ENCODE measurements at places on chromosomes 3 and 15.

- peak; percentile 31 for DNase-seq
Observed at GRCh38 chr15:46786590-46787285, 930.6 kb upstream of the SEMA6D start.

DNA sequence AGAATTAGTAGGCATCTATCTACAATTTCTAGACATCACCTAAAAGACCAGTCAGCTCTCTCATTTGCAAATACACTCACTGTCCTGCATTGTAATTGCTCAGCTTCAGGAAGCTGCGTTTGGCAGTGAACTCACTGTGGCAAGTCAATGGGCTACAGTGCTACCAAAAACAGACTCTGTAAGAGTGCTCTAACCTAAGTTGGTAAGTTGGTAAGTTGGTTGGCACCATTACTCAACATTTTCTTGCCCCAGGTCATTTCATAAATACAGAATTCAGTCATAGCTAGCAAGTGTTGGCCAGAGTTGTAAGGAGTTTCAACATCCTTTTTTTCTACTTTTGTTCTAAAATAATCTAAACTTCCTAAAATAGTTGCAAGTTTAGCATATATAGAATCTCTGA lies 466.3 kb downstream of the NAALADL2 start:
- no peak for DNase-seq

DNA sequence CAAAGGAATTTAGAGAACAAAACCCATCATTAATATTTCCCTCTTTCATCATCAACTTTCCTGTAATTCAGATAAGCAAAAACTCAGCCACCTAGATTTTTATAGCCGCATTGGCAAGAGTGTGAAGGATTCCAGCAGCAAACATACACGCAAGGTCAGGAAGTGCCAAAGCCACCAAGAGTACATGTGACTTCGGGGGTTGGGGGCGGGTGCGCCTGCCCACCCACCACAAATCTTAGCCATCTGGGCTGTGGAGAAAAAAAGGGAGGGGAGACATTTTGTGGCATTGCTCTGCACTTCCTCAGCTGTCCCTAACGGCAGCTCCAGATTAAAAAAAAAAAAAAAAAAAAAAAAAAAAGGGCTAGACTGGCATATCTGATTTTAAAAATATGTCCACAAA lies 148.4 kb downstream of the TNIK start:
- no peak for DNase-seq

DNA sequence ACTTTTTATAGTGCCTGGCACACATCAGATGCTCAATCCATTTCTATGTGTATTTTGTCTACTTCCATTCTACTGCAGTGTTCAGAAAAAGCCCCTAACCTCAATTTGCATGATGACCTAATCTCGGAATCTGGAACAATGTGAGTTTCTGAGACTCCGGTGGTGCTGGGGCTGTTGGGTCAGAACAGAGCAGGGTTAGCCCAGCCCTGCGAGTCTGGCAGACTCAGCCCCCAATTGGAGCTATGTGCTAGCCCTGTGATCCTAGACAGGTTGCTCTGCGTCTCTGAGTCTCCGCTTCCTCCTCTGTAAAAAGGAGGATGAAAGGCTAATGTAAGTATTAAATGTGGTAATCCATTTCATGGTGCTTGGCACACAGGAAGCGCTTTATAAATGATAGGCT lies 95.0 kb upstream of the ICE2 start:
- no peak for DNase-seq

- DNase-seq, result no peak
Observed at GRCh38 chr3:111956995-111957734, 21.7 kb upstream of the ABHD10 start.

DNA sequence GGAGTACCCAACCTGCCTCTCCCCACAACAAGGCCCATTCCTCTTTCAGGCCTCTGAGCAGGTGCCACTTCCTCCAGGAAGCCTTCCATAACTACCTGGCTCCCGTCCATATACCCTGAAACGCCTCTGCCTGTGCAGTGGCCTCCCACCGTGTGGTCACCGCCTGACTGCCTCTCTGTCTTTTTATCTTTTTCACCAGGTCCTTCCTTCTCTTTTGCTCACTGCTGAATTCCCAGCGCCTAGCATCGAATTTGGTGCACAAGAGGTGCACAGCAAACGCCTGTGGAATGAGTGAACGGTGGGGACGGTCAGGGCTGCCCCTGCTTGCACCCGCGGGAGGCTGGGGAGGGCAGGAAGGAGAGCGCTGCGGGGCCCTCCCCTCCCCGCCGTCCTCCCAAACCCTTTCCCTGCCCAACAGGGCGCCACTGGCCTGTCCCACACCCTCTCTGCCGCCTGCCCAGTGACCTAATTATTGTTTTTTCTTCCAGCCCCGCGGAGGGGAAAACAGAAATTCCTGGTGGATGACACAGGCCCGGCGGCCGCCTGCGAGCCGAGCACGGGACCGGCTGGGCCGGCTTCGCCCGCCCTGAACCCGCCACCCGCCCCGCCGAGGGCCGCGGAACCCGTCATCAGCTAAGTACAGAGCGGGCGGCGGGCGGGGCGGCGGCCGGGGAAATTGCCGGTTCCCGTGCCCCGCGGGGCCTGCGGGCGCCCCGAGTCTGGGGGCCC lies 140.1 kb downstream of the SMAD6 start:
- no peak for DNase-seq

DNA sequence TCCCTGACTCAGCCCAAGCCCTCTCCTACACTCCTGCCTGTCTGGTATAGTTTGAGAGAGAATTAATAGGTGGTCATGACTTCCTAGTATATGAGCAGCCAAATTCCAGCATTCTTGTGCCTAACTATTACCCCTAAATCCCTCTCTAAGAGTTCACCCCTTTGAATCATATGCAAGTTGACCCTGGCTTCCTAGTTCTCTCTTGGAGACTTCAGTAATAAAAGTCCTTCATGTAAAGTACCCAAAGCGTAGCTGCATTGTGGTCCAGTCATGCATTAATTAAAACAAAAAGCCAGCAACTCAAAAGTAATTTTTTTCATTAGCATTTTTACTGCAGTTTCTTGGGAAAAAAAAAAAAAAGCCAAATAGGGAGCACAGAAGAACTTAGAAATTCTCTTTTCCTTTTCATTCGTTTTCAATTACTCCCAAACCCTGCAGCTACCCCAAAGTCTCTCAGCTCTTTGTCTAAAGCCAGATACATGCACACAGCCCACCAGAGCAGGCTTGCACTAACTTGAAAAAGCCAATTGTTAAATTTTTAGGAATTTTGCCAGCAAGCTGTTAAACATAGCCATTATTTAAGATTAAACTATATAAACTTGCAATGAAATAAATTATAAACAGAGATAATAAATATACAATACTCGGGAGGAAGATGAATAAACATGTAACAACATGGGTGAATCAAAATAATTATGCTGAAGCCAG lies 50.1 kb upstream of the STT3B start:
- DNase-seq, result no peak

GRCh38 chr15:78209646-78210348 lies 24.6 kb downstream of the ACSBG1 start:
- no peak for DNase-seq

GRCh38 chr15:38050529-38051448 lies 116.3 kb downstream of the TMCO5A start:
- no peak for DNase-seq

DNA sequence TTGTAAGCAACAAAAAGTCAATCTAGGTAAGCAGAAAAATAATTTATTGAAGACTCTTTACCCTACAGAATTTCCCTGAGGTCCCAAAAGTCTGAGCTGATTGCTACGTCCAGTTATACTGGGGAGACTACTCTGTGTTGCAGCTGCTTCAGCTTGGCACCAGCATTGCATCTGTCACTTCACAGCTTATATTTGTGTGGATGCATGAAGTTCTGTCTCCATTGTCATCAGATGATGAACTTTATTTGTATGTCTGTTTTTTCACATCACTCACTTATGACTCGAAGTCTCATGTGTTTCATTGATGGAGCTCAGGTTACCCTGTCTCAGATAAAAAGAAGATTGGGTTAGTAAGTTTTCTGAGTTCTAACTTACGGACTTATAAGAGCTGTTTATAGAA lies 75.3 kb upstream of the LRRFIP2 start:
- DNase-seq, result no peak

- DNase-seq, result no peak
Observed at GRCh38 chr3:115712871-115713270, 89.6 kb downstream of the GAP43 start.

DNA sequence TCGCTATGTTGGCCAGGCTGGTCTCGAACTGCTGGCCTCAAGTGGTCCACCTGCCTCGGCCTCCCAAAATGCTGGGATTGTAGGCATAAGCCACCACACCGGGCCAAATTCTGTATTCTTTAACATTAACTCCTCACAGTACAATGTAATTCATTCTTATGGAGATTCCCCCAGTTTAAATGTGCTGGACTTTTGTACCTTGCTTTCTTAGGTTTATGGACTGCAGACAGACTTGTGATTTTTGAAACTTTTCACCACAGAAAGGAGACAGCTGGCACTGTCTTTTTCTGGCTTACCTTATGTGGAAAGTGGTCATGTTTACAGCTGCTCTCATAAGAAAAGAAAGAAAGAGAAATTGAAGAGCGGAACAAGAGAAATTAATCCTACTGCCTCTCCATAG lies 103.8 kb downstream of the IQCH start:
- no peak for DNase-seq

- DNase-seq, result no peak
Observed at GRCh38 chr3:24139463-24140412, 194.7 kb downstream of the NR1D2 start.

DNA sequence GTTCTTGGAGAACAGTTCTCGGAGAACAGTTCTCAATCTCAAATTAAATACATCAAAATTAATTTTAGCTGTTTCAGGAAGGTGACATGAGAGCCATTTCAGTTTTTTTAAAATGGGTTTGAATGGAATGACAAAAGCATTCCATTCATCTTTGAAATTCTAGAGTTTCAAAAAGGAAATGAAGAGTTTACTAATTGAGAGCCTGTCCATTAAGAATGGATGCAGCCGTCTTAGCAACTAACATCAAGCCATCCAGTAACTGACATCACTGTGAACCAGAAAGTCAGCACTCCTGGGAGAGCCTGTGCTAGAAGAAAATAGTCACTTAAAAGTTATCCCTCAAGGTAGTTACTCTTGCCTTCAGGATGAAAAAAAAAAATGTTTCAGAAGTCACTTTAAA lies 47.0 kb upstream of the FSTL1 start:
- no peak for DNase-seq

DNA sequence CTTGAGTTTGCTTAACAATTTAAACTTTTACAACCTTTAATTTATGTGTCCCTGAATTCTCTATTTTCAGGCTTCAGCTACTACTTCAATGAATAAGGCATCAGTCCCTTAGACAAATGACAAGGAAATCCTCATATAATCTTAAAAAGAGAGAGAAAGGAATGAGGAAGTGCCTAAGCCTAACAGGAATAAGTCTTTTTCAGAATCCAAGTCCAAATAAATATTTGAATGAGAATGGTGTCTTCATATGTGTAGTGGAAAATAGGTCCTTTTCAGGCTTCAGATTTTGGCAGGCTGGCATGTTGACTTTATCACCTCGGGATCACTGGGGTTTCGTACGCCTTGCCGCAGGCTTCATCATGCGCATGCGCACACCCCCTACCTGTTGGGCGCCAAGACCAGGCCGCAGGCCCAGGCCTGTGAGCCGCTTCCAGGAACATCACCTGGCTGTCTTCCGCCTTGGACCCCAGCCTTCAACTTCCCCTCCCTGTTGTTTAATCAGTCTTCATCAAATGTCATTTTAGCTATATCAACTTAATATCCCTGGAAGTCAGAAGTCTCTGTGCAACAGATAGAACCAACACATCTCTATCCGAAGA lies 334.5 kb downstream of the SOX2 start:
- no peak for DNase-seq

GRCh38 chr3:55524565-55525244 lies 37.6 kb upstream of the WNT5A start:
- DNase-seq, result no peak

- no peak for DNase-seq
Observed at GRCh38 chr3:35654476-35654875, 15.2 kb downstream of the ARPP21 start.

GRCh38 chr15:30940359-30940758 lies 36.6 kb downstream of the FAN1 start:
- DNase-seq, result no peak

Data from spinal cord (tissue), 10 donors.